ENCODE measurements at places on chromosomes 1 and 21.

- DNase-seq = no peak
Observed at GRCh38 chr1:191575180-191575579, 583.1 kb upstream of the RGS18 start.

DNA sequence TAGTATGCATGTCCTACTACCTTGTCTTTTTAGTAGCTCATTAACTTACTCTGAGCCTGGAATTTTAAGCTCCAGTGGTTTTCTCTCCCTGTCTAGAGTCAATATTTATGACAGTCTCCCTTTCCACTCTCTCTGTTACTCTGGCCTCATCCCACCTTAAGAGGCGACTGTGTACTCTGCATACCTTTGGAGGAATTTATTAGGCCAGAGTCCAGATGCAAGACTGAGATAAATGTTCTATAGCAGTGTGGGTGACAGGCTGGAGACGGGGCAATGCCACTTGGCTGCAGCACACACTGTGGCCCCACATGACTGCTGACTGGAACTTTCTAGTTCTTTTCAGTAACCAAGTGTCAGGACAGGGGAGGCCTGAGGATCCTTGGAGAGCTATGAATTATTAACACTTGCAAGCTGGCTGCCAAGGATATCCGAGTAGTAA is 4.1 kb upstream of the PDZK1 start:
- DNase-seq = no peak

GRCh38 chr1:171434717-171435346 is 50.5 kb upstream of the PRRC2C start:
- no peak for DNase-seq

- DNase-seq = no peak
Observed at GRCh38 chr1:168585191-168585590, 8.8 kb downstream of the XCL1 start.

GRCh38 chr1:29870621-29871020 is 634.3 kb downstream of the PTPRU start:
- no peak for DNase-seq

DNA sequence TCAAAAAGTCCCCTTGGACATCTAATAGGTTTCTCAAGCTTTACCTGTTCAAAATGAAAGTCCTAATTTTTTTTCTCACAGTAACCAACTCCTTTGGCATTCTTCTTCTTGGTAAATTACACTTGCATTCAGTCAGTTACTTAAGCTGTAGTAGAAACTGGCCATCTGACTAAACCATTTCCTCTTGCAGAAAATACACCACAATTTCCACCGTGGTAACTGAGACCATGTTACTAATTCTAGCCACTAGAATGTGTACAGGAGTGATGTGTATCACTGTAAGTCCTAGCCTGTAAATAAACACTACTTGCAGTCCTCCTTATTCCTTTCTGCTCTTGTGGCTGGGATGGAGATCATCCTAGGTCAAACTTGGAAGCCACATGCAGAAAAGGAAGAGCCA is 965.4 kb upstream of the TMPRSS15 start:
- DNase-seq = no peak

DNA sequence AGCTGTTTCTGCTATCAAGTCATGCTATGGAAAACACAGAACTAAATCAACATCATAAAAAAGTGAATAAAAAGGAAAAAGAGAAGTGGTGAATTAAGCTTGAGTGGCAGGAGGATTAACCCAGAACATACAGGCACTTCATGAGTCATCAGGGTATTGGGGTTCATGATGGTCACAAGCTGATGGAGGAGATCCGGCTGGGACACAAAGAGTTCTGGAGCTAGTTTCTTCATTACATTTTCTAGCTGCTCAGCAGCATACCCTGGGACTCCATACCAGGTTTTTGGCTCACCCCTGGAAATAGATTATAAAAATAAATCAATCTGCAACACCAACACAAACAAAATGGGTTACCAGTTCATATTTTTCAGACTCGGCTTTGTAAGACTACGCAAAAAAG is 42.5 kb upstream of the SYT2 start:
- no peak for DNase-seq

- no peak for DNase-seq
Observed at GRCh38 chr1:222441066-222441465, 106.8 kb downstream of the HHIPL2 start.

DNA sequence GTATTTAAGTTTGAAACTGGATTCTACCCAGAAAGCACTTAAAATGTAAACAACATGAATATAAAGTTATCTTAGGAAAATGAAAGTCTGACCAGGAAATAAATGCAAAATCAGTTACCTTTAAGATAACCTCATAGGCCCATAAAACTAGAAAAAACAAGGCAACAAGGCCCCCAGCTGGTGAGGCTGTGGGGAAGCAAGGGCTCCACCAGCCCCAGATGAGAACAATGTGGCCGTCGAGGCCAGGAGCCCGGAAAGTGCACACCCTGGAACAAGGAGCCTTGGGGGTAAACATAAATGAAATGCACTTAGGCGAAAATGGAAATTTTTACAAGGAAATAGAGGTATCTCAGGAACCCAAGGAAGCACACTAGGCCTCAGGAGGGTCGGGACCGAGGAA is 37.9 kb upstream of the BMP8B start:
- DNase-seq = no peak

DNA sequence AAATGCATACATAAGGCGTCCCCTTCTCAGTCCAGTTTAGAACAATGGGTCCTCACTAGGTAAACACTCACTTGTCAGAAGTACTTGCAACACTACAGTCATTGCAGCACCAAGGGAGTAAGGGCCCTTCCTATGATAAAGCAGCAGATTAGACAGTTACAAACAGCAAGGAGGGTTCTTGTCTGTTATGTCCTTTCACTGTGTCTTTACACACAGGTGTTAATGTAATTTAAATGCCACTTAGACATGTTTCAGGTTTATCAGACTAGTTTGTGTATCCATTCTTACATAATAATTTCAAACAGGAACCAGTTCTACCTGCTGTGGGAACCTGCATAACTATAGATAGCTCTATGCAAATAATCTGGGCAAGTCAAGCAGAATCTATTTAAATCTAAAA is 105.6 kb upstream of the USH2A start:
- peak; percentile 62 for DNase-seq

DNA sequence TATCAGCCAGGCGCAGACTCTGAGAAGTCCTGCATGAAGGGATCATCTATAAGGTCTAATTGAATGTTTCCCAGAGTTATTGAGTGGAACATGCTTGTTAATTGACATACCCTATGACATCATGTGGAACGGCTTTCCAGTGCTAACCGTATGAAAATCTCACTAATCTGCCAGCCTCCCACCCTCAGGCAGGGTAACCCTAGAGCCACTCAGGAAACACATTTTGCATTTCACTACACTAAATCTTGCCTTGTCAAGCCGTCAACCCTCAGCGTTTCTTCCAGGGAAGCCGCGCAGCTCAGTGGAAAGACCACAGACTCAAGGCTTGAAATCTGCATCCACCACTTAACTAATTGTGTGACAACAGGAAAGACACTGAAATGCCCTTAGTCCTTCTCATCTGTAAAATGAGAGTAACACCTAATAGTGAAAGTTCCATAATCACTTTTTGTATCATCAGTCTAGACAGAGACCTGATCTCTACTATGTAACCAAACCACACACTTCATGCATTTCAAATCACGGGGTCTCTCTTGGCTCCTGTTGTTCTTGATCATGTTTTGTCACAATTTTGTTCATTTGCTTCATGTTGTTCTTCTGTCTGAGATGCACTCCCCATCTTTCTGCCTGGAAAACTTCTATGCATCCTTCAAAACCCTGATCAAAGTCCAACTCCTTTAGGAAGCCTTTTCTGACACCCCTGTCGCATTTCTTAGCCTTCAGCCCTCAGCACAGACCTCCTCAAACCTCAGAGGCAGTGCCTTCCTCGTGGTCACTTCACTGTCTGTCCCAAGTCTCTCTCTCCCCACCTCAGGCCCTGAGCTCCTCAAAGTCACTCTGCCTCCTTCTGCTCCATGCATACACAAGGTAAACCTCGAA is 246.5 kb downstream of the TOMM20 start:
- DNase-seq = peak; percentile 20

GRCh38 chr1:23178414-23178813 is 9.8 kb upstream of the LUZP1 start:
- peak; percentile 28 for DNase-seq

- DNase-seq = no peak
Observed at GRCh38 chr21:36563341-36563926, 83.5 kb upstream of the CLDN14 start.

DNA sequence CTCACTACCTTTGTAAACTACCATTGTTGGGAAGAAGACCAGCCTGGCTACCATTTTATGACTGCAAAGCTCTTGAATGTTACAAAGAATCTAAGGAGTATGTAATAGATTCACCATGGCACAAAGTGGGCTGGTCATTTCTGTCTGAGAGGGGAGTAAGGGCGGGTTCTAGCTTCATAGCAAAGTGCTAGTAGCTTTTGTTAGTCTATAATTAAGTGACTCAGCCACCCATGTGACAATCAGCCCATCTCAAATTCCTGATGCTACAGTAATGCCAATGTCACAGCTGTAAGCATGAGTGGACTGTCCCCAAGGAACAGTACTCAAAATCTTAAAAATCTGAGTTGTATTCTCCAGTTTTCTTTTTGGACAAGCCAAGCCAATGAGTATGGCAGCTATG is 15.4 kb upstream of the OTUD3 start:
- no peak for DNase-seq

- no peak for DNase-seq
Observed at GRCh38 chr1:214367841-214368240, 86.9 kb downstream of the SMYD2 start.

DNA sequence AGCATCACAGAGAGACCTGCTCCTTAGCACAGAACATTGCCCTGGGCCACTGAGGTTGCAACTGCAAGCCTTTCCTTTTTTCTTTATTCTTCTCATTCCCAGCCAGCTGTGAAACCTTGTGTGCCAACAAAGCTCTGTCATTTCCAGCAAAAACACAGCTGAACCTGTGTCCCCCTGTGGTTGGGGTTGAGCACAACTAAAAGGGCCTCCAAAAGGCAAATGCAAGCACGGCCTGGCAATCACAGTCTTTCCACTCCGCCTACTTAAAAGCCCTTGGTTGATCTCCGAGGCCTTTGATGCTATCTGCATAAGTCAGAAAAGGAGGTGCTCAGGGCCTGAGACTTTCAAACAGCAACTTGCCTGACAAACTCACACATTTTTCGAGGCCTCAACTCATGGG is 32.7 kb downstream of the SUSD4 start:
- no peak for DNase-seq
